ENCODE measurements at places on chromosomes 2 and 18. TPM values are rescaled to one million over a fixed set of nuclear protein-coding genes. Genes with fewer than 3 reads are reported as not detected.

GRCh38 chr2:236855866-236856847 lies 229.5 kb upstream of the COPS8 start:
- H3K27ac ChIP-seq = no peak overlapping the region
- peaks cover 19% of the 10 kb centered on the region for H3K4me1 ChIP-seq
- H3K36me3 ChIP-seq = no peaks in the 10 kb centered on the region

DNA sequence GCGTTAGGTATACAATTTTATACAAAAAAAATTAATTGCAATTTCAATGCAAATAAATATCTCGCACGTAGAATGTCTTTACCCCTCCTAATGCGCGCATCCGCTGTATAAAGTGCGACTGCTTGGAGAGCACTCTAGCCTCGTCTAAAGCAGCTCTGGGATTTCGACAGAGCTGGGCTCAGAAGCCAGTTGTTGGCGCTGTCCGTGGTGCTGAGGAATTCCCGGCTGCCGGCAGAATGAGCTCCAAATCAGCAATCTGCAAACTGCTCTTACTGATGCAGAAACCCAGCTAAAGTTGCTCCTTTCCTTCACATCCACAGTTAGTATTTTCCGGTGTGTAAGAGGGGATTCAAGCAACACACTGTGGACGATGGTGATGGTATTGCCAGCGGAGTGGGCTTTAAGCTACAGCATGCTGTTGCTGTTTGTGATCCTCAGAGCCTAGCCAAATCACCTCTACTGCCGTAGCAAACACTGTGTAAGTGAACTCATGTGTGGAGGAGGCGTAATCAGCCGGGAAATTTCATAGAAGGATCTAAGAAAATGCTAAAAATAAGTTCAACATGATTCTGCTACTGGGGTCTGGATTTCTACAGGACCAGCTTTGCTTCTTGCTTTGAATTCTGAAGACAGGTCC lies at the start of gene VWC2L:
VWC2L (plus strand) TSS at position 137 of the 637 bp plus-strand sequence. CDS start 3,140 bp downstream, outside the sequence.
- no peaks in the 10 kb centered on the region for H3K36me3 ChIP-seq
- H3K4me3 ChIP-seq = no peak within 1 kb of the TSS
- no peaks in the 10 kb centered on the region for H3K27me3 ChIP-seq
- no peaks in the 10 kb centered on the region for H3K4me1 ChIP-seq

DNA sequence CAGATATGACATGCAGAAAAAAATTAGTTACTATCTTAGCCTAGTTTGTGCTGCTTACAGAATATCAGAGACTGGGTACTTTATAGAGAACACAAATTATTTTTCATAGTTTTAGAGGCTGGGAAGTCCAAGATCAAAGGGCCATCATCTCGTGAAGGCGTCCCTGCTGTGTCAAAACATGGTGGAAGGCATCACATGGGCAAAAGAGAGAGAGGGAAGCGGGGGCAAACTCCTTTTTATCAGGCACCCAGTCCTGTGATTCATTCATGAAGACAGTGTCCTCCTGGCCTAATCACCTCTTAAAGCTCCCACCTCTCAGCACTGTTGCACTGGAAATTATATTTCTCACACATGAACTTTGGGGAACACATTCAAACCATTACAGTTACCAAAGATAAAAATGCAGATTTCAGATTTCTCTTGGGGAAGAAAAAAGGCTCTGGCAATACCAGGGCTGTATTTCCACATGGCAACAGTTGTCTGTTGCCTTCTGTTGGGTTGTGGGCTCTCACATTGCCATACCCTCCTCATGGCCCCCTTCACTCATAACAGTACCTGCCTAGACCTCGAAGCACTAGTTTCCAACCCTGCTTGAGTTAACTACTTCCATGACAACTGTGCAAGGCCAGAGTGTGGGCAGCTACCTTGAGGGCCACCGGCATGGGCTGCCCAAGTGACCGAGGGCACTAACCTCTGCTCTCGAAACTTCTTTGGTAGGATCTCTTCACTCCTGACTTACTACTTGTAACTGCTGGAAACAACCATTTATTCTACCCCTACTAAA lies 2.7 kb upstream of the ACTR3 start:
- no peaks in the 10 kb centered on the region for H3K27me3 ChIP-seq
- H3K36me3 ChIP-seq = no peaks in the 10 kb centered on the region
- H3K4me1 ChIP-seq = peaks cover 54% of the 10 kb centered on the region
- peak overlapping the region; percentile 50 for H3K27ac ChIP-seq

GRCh38 chr2:105760639-105761337 lies 16.1 kb downstream of the NCK2 start:
- H3K4me3 ChIP-seq = no peak overlapping the region
- H3K36me3 ChIP-seq = no peaks in the 10 kb centered on the region
- peaks cover 61% of the 10 kb centered on the region for H3K4me1 ChIP-seq
- DNase-seq = no peak

PTPN18 gene
- 13.9 TPM for total RNA-seq

DNA sequence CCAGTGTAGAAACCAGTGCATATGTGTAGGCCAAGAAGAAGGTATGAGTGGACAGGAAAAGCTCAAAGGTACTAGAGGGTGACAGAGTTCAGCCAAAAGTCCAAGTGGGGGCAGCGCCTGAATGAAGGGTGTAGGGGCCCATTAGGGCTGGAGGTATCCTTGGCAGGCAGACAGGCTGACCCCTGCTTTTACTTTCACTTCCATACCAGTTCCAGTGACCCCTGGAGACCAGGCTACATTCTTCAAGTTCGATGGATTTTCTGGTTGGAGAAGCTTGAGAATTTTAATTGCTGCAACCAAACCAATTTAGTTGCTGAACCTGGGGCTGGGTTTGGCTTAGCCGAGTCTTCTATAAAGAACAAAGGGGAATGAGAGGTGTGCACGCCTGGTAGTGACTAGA lies 42.3 kb upstream of the MRPL33 start:
- H3K27ac ChIP-seq = peak overlapping the region; percentile 79
- no peak overlapping the region for H3K4me3 ChIP-seq
- H3K27me3 ChIP-seq = no peaks in the 10 kb centered on the region
- H3K36me3 ChIP-seq = no peaks in the 10 kb centered on the region
- no peak for DNase-seq
- H3K4me1 ChIP-seq = peaks cover 62% of the 10 kb centered on the region

ASIC4 gene
- not detected for total RNA-seq
